ENCODE measurements at places on chromosomes 12 and 14.

- DNase-seq = peak; percentile 60
Observed at GRCh38 chr12:110853836-110854235, 7.0 kb downstream of the CCDC63 start.

DNA sequence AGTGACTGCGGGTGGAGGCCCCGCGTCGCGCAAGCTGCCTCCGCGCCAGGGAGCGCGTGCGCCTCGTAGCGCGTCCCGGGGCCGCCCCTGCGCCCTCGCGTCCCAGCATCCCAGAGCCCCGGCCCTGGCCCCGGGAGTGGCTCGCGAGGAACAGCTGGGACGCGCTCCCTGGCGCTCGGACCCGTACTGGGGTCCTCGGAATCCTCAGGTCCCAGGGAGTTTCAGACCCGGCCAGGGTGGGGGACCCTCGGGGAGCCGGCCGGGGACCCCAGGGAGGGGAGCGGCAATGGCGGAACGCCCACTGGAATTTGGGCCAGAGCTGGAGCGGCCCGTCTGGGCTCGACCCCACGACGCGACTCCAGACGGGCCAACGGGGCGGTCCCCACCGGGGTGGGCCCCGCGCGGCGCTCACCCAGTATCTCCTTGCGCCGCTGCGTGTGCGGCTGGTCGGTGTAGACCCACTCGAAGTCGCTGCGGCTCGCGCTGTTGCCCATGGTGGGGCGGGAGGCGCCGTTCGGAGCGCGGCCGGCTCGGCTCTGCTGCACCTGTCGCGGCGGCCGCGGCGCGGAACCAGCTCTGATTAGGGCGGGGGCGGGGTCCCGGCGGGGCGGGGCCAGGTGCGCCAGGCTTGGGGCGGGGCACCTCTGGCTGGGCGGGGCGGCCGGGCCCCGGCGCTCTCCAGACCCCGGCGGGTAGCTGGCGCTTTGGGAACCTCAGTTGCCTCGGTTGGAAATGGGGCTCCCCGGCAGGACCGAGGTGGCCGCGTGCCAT is at the start of gene DEGS2:
DEGS2 (minus strand) TSS at position 552 of the 771 bp plus-strand sequence; CDS start at position 494, 58 bp downstream.
- DNase-seq = no peak

GRCh38 chr12:107557026-107557425 is 128.6 kb upstream of the PWP1 start:
- DNase-seq = no peak

GRCh38 chr14:72111911-72112310 is 179.7 kb downstream of the RGS6 start:
- DNase-seq = no peak

All from femur (tissue), 1 donor.